NCI-H446 treated with DMSO at 0.1 percent for 48 hours (cell line): ENCODE measurements at places on chromosomes 2 and 18.

DNA sequence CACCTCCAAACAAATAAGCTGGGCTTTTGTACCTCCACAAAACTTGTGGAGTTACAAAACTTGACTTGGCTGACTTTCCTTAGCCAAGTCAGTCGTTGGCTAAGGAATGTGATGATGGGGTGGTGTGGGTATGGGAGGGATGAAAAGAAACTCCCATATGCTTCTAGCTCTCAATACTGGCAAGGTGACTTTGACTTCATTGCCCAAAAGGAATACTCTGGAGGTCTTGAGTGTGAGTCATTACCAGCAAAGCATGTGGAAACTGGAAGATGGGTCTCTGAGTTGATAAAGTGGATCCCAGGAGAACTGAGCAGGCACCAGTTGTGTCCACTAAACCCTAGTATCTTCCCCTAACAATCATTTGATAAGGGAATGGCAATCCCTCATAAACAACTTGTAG is 226.7 kb downstream of the GULP1 start:
- no peak for DNase-seq

- no peak for DNase-seq
Measured at GRCh38 chr18:46294318-46294717, 190.1 kb downstream of the HAUS1 start.

- no peak for DNase-seq
Measured at GRCh38 chr2:34099377-34099776, 500.3 kb upstream of the FAM98A start.

GRCh38 chr2:181459621-181460021 is 2.4 kb downstream of the ITGA4 start:
- no peak for DNase-seq

GRCh38 chr2:44951714-44952113 is 10.2 kb downstream of the SIX3 start:
- DNase-seq, result no peak
